T-helper 2 cell (primary cell): ENCODE measurements at places on chromosomes 16 and 17.

DNA sequence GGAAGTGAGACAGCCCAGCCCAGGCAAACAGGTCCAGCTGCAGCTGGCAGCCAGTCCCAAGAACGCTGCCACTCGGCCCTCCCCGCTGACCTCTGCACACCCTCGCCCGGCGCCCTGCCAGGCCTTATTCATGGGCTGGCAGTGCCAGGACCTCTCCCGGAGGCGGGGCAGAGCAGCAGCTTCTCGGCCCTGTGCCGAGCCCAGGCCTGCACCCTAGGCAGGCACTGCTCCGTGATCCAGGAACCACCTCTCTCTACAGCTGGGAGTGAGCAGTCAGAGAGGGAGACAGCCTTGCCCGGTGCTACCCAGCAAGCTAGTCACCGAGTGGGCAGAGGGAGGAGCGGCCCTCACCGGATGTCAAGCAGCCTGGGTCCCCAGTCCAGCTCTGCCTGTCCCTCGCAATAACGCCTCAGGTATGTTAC, 79.9 kb upstream of the CBX4 start:
- no peak for DNase-seq

- DNase-seq = no peak
Measured at GRCh38 chr16:11168386-11169051, 87.5 kb downstream of the SOCS1 start.

DNA sequence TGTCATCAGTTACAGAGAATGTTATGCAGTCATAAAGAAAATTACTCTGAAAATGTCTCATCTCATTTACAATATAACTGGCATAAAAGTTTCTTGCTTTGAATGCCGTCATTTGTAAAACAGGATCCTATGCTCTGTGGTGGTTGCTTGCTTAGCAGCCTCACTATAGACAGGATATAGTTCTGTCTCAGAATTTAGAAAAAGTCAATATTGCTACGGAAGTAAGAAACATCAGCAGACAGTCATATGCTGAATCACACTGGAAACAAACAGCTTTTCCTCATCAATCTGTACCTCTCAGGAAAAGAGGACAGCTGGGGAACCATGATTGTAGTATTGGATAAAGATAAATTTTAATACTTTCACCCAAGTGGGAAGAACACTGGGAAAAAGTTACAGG, 105.5 kb downstream of the MYO1D start:
- peak; percentile 78 for DNase-seq

- no peak for DNase-seq
Measured at GRCh38 chr17:65436871-65437270, 124.6 kb downstream of the AXIN2 start.

DNA sequence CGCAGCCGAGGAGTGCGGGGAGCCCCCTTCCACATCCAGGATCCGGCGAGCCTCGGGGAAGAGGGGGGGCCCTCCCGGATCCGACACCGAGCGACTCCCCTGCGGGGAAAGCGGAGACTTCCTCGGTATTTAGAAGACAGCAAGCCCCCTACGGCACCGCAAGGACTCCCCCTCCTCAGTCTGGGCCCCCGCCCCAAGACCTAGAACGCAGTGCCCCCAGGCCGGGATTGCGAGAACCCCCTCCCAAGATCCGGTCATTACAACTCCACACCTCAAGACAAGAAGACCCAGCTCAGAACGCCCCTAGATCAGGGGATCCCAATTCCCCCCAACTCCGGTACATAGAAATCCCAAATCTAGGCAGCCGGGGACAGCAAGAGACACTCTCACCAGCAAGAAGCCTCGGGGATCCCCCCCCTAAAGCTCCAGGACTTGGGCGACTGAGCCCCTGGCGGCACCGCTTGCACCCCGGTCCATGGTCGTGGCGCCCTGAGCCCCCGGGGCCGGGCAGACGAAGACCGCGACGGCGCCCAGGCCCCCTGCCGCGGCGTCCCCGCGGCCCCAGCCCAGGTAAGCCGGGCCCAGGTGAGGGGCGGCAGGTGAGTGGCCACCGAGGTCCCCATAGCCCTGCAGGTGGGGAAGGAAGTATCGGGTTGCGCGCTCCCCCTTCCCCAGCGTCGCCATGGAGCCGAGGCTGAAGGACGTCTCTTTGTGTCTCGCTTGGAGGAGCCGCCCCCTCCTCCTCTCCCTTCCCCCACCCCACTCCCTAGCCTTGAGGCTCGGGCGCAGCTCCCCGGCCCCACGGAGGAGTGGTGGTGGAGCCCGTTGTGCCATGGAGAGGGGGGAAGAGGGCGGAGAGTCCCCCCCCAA, 641 bp downstream of the SBK1 start:
- no peak for DNase-seq

DNA sequence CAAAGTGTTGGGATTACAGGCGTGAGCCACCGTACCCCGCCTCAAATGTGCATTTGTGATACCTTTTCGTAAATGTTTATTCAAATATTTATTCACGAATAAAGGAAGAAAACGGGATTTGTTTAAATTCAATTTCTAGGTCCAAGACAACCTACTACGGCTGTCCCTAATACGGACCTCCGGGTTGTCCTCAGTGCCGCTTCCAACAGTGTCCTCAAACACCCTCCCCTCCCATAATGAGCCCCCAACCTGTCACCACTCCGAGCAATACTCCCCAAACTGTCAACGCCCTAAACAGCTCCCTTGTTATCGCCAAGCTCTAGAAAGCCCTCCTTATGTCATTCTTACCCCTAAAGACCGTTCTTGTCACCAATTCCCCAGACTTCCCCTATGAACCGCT, 539 bp upstream of the GABARAPL2 start:
- no peak for DNase-seq

DNA sequence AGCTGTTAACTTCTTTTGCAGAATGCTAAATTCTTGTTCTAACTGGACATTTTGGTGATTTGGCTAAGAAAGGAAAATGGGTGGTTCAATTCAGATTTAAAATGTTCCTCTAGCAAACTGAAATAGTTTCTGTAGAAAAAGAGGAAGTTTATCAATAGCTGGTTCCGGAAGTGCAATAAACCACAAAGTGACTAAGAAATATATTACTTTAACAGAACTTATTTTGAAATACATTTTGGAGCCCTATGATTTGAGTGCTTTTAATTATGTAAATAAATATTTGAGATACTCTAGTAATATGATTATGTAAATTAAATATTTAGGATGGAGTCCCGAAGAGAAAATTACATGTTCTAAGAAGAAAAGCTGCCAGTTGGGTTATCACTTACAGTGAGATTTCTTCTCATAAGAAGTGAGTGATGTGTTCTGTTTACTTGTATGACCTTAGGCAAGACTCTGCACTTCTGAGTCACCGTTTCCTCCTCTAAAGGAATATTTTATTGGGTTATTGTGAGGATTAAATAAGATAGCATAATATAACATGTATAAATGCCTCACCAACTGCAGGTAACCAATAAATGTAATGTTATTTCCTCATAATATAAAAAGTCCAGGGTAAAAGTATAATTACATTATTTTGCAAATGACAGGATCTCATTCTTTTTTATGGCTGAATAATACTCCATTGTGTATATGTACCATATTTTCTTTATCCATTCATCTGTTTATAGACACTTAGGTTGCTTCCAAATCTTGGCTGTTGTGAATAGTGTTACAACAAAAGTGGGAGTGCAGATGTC, at the start of gene EVI2B:
TSS of gene EVI2B (minus strand) at position 73 of the 800 bp plus-strand sequence. CDS start 8,445 bp downstream, outside the sequence.
- no peak for DNase-seq

DNA sequence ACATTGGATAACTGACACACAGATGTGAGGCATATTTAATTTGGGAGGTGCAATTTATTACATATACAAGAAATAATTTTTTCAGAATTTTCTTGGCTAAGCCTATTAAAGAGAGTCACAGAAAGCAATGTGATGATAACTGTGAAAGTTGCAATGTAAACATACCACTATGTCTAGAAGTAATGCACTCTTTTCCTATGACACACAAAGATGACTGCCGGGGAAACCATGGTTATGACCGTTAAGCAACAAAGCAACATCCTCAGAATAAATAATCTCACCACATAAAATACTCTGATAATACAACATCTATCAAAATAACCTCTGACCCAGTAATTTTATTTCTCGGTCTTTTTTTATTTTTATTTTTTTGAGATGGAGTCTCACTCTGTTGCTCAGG, 10.5 kb upstream of the QRICH2 start:
- no peak for DNase-seq

DNA sequence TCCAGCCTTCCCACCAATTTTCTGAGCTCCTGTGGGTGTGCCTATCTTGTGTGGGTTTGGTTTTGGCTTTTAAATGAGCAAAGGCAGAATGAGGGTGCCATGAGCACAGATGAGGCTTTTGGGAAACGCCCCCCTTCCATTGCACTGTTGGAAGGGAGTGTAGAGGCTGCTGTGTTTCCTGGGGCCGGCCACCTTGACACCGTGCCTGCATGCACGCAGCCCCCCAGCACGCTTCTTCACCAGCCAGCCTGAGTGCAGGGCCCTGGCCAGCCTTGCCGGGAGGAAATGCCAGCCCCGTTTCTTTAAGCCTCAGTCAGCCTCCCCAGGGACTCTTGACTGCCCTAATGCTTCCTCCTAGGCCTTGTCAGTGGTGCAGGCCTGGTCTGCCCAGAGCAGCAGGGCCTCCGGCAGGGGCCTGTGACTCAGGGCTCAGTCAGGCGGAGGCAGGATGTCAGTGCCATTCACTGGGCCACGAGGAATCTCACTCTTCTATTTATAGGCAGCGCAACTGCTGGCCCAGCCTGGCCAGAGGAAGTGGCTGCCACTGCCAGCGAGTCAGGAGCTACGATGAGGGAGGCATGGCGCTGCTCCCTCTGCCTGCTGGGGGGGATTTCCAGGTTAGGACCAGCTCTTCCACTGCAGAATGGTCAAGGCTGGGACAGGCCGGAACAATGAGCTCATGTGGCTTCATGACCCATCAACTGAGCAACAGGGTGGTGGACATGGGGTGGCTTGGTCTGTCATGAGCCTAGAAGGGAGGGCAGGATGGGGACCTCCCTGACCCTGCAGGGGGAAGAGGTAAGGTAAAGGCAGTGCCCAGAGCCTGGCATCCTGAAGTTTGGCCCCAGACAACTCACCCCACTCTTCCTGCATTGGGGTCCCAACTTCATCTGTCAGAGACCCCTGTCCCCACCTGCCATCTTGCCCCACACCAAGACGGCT, 205.2 kb downstream of the RAB11FIP4 start:
- DNase-seq = no peak

DNA sequence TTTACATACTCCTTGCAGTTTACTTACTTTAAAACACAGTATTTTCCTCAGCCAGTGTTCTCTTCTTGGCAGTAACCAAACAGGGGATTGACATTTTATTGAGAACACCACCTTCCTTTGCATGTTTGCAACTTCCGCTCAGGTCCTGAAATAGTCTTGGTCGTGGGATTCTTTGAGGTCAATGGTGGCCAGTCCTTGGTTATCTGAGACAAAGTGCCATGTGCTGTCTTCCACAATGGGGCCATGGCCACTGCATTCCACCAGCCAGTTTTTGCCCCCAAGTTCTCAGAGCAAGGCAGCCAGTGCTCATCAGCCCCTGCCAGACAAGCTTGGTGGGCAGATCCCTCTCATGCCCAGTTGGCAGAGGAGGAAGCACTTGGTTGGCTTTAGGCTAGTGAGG, 22.9 kb downstream of the CMTM4 start:
- no peak for DNase-seq

- no peak for DNase-seq
Measured at GRCh38 chr16:82682767-82683166, 56.0 kb downstream of the CDH13 start.

DNA sequence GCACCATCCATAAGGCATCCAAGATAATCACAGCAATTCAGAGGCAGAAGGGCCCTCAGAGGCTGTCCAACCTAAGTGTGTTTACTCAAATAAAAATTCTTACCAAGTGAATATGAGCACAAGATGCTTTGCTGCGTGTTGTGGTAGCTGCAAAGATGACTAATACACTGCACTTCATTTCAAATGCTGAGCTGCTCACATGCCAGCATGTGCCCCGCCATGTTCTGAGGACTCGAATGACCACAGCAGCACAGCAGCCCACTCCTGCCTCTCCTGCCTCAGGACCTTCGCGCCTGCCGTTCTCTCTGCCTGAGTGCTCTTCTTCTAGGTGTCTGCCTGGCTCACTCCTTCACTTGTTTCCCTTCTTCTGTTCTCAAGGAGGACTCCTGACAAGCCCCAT, 19.0 kb downstream of the PIK3R5 start:
- DNase-seq = no peak

DNA sequence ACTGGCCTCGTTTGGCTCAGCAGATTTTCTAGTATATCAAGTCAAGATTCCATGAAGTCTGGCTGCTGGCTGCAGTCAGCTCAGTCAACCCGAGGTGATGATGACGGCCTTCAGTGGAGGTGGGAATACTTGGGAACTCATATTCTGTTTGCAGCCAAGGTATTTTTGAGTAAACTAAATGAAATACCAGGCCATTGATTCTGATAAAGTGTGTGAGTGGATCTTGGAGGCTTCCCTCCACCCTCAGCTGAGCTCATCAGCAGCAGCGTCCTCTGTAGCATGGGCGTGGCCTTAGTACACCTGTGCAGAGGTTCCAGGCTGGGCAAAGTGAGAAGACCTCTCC, 22.0 kb upstream of the TACO1 start:
- no peak for DNase-seq

DNA sequence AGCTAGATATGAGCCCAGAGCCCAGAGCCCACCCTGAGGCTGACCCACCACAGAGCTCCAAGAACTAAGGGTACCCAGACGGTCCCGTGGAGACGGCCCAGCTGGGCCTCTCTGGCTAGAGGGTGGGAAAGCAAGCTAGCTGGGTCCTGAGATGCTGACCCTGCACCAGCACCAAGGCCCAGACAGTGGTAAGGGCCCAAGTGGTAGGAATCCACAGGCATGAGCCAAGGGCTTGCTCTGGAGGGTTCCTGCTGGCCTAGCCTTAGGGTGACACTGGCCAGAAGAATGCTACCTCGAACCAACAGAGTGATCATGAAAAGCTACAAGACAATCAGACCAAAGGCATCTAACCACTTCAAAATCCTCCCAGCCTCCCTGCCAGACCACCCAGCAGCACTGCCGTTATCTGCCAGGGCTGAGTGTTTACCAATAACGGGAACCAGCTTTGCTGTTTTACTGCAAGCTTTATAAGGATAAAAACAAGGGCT, 13.2 kb downstream of the HIC1 start:
- DNase-seq = no peak

GRCh38 chr16:10957771-10958482, 13.6 kb downstream of the CLEC16A start:
- DNase-seq = peak; percentile 86

- no peak for DNase-seq
Measured at GRCh38 chr17:51028176-51028863, 92.3 kb downstream of the SPAG9 start.
